ENCODE measurements at places on chromosomes 2 and 18. TPM values are rescaled to one million over a fixed set of nuclear protein-coding genes. Genes with fewer than 3 reads are reported as not detected.
A peak's percentile ranks its signal among the peaks of the same experiment; 100 is the strongest.

DNA sequence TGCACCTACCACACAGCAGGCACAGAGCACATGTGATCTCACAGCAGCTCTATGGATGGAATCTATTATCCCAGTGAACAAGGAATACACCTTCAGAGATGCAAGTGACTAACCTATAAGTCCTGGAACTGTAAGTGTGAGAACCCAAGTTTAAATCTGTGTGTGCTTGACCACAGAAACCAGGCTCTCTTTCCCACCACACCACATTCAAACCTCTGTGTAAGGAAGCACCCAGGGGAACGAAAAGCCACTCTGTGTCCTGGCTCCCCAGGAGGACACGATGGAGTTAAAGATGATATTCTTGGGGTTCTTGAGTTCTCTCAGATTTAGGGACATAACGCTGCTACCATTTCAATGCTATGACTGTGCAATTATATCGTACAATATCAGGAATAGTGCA is 38.9 kb downstream of the TTR start:
- DNase-seq: no peak

DNA sequence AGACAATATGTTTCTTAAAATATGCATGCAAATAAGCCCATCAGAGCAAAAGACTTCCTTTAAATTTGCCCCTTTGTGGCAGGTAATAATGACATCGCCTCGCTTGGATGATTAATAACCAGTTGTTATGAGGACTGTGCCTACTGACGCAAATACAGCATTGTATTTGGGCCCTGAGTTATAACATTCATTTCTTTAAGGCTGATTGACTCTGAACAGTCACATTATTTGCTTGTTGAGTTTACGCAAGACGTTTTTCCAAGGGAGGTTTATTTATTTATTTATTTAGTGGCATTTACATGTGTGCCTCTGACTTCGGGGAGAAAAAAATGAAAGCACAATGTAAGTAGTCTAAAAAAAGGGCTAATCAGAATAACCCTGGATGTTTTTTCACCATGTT is 88.3 kb downstream of the SLC8A1 start:
- DNase-seq: no peak

GRCh38 chr2:69597105-69597504 is 46.4 kb downstream of the AAK1 start:
- no peak for DNase-seq

DNA sequence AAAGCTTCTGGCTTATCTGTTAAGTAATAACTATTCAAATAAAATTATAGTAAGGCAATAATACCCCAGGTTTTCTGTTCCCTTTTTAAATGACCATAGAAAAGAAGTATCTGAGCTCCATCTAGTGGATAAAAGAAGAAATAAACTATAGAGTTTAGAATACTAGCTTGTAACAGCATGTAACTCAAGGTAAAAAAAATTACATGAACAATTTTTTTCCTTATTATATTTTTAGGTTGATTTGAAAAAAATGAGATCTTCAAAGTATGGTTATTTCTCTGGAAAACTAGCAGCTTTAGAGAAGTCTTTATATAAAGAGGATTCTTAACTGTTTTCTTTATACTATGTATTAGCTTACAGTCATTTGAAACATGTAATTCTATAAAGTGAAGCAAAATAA is 58.1 kb downstream of the NCKAP1 start:
- DNase-seq: peak; percentile 43

GRCh38 chr2:71064110-71064611 is 4.3 kb upstream of the NAGK start:
- no peak for DNase-seq

DNA sequence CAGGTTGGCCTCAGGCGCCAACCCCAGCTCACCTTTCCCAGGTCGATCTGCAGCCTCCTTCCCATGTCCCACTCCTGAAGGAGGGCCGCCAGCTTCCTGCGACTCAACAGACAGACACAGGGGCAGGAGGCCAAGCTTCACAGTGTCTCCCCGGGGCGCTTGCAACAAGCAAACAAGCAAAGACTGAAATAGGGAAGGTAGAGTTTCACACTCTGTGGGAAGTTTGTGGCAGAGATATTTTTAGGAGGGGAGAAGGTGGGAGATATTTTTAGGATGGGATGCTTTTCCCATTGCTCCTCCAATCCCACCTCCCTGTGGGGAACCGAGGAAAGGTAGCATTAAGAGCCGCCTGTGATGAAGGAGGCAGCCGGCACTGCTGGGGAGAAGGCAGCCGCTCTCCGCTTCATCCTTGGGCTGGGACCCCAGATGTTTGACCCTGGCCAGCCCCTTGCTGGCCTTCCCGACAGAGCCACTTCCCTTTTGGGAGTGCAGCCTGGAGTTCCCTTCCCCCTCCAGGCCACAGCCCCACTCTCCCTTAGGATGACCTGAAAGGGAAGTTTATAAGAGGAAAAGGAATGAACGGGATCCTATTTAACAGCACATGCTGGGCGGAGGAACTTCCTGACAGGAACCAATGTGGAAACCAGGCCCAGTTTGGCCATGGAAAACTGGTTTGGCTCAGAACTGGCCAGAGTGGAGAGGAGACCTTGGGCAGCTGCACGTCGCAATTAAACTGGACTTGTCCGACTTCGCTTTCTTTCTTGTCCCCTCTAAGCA is 142.2 kb upstream of the SMAD2 start:
- DNase-seq: peak; percentile 8

DNA sequence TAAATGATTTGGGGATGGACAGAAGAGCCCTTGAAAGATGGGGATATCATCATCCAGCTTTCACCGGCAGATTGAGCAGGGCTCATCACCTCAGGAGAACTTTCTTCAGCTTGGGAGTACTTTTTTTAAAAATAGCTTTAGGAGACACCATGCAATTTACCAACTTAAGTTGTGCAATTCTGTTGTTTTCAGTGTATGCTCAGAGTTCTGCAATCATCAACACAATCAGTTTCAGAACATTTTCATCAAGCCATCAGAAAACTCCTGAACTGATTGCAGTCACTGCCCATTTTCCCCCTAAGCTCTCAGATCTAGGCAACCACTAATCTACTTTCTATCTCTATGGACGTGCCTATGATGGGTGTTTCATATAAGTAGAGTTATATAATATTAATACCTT is 117.7 kb downstream of the CRIM1 start:
- DNase-seq: no peak

- DNase-seq: no peak
Observed at GRCh38 chr2:99886418-99886817, 256.0 kb downstream of the AFF3 start.

- DNase-seq: no peak
Observed at GRCh38 chr2:172612051-172612450, 56.2 kb downstream of the PDK1 start.

- DNase-seq: no peak
Observed at GRCh38 chr2:179195141-179195540, 69.5 kb downstream of the SESTD1 start.

DNA sequence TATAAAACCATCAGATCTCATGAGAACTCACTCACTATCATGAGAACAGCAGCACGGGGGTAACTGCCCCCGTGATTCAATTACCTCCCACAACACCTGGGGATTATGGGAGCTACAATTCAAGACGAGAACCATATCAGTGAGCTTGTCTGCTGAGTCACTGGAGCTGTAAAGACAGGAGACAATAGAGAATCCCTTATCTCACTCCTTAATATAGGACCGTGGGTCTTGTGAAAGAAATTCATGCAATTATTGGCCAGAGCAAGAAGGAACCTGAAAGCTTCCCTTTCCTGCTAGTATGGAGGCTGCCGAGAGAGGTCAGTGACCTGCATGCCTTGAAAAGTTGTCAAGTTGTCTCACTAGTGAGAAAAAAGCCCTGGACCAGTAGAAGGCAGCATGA is 9.5 kb upstream of the TNFAIP6 start:
- peak; percentile 9 for DNase-seq

GRCh38 chr18:52781113-52781512 is 441.1 kb downstream of the DCC start:
- DNase-seq: no peak

DNA sequence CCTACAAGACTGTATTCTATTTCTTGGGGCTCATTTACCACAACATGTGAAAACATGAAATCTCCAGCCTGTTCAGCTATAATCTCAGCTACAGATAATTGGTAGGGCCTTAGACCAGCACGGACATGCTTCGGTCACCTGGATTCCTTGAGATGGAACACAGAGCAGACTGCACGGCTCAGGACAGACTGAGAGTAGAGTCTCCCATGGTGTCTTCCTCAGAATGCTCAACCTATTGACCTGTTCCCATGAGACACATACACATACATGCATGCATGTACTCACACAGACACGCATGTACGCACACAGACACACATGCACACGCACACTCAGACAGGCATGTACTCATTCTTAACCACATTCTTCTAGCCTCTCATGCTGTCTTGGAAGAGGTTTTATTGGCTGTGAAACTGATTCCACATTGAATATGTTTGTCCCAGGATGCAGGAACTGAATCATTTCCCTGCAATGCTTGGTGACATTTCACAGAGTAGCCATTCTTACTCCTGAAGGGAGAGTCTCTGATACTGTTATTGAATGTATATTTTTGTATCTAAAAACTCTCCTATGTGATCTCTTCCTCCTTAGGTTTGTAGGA is 23.5 kb upstream of the BZW1 start:
- peak; percentile 88 for DNase-seq

DNA sequence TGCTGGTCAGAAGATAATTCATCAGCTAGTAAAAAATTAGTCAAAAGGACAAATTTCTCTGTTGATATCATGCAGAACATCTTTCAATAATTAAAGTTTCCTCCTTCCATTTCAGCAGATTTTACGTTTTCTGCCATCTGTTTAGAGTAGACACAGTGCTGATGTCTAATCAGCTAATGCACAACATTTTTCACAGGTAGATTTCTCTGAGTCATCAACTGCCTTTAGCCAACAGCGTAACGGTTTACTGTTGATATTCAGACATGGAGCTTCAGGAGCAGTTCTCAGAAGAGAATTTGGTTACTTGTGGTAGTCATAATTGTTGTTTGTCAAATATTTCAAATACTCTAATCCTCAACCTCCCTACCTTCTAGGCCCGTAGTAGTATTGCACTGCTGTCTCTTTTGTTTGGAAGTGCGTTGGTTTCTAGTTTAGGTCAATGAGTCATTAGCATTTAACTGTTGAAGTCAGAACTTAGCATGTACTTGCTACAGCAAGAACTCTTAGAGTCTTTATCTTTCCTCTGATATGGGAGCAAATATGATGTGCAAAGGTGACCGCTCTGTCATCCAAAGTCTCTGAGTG is 86.8 kb upstream of the TFPI start:
- DNase-seq: no peak

DNA sequence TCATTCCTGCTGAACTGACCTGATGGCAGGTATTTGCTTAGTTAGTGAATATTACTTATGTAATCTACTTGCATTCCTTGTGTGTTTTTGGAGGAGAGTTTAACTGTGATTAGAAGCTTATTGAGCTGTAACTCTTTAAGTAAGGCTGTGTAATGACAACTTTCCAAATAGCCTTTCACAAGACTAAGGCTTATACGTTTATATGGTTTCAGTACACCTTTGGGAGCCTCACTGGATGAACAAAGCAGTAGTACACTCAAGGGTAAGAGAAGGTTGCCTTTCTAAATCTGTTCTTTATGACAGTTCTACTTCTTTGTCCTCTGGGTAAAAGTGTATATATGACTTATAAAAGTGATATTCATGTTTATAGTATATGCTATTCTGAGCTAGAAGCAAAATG is 4.3 kb downstream of the ITPRID2 start:
- DNase-seq: no peak

GRCh38 chr2:74007711-74008110 is 23.0 kb downstream of the TET3 start:
- no peak for DNase-seq

GRCh38 chr2:234565842-234566619 is 69.2 kb upstream of the ARL4C start:
- no peak for DNase-seq

KRTCAP3 gene
- total RNA-seq: 0.38 TPM

ECEL1 gene
- not detected for total RNA-seq

CTNNA2 gene
- not detected for total RNA-seq

SLC14A1 gene
- not detected for total RNA-seq

DRC1 gene
- total RNA-seq: not detected

TRIM54 gene
- total RNA-seq: 0.51 TPM

OTX1 gene
- total RNA-seq: under 0.01 TPM

BMP10 gene
- total RNA-seq: not detected

ITM2C gene
- 31.6 TPM for total RNA-seq

CFAP221 gene
- not detected for total RNA-seq
